ENCODE measurements at places on chromosomes 7 and 10.

- no peak for DNase-seq
Measured at GRCh38 chr7:7671361-7671760, 30.8 kb downstream of the UMAD1 start.

- no peak for DNase-seq
Measured at GRCh38 chr7:158476331-158476932, 111.2 kb downstream of the PTPRN2 start.

DNA sequence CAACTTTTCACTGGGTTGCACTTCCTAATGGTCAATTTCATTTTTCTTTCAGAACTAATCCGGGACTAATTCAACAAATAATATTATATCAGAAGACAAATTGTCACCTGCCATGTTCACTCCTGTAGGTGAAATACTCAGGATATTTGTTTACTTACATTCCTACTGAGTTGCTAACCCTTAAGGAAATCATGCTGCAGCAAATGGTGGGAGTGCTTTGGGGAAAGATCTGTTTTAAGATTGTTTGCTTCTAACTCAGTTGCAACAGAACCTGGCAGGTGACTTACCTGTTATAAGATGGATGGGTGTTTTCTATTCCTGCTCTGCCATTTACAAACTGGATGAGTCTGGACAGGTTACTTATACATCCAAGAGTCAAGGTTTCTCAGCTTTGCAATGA lies 81.8 kb downstream of the ZNF248 start:
- DNase-seq, result no peak

DNA sequence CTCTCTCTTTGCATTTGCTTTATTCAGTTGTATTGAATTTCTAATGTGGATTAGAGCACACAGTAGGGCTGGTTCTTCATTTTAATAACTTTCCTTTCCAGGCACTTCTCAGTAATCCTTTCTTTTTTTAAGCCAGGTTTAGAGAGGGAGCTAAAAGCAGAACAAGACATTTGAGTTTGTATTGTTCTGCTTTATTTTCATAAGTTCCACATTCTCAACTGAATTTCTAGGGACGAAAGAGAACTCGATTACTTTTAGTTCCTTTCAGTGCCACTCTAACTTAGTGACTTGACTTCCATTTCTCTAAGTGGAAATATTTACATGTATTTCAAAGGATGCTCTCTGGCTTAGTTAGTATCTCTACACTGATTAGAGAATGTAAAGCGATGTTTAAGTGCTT lies 145.6 kb downstream of the EXOC4 start:
- no peak for DNase-seq

DNA sequence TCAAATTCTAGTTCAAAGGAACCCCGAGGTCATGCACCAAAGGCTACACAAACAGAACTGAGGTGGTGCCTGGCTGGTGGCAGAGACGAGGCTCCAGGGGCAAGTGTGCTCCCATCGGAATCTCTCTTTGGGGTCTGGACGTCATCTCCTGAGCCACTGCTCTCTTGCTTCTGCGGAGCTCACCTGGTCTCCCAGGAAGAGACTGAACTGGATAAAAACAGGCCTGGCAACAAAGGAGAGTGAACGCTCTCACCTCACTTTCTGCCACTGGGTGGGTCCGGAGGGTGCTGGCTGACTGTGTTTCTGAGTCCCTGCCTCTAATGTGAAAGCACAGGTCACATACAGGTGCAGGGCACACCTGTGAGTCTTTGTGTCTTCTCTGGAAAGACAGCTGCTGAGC lies 22.4 kb downstream of the VIPR2 start:
- no peak for DNase-seq

- no peak for DNase-seq
Measured at GRCh38 chr10:130510755-130511154, 374.6 kb downstream of the GLRX3 start.

DNA sequence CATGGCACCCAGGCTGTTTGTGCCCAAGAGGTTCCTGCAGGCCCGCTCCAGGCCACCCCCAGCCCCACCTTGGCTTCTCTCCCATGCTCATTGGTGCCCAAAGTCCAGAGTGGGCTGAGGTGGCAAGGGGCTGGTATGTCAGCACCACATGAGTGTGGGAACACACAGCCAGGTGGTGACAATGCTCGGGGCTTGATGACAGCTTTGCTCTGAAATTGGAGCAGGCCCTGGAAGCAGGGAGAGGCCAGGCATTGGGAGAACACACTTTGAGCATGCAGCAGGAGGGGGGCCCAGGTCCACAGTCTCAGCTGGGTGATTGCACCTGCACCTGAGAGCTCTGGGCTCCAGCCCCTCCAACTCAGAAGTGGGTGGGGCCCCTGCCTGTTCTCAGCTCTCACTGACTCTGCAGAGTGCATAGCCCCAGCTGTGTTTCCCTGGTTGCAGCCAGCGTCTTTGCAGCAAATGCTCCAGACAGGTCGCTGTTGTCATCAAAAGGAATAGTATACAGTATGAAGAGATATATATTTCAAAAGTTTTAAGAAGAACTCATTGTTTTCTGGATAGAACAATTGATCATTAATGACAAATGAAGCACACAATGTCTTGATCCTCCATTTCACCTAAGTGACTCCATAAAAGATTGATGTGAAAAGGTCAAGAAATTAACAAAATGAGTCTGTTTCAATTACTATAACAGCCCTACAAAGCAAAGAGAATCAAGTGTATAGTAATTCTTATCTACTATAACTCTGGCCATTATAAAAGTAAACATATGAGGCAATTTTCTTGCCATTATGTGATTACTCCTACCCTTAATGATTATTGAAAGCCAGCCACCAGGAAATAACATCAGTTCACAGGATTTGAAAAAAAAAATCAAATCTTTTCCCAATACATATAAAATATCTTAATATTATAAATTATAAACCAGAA lies 848.1 kb downstream of the PCDH15 start:
- DNase-seq, result no peak

DNA sequence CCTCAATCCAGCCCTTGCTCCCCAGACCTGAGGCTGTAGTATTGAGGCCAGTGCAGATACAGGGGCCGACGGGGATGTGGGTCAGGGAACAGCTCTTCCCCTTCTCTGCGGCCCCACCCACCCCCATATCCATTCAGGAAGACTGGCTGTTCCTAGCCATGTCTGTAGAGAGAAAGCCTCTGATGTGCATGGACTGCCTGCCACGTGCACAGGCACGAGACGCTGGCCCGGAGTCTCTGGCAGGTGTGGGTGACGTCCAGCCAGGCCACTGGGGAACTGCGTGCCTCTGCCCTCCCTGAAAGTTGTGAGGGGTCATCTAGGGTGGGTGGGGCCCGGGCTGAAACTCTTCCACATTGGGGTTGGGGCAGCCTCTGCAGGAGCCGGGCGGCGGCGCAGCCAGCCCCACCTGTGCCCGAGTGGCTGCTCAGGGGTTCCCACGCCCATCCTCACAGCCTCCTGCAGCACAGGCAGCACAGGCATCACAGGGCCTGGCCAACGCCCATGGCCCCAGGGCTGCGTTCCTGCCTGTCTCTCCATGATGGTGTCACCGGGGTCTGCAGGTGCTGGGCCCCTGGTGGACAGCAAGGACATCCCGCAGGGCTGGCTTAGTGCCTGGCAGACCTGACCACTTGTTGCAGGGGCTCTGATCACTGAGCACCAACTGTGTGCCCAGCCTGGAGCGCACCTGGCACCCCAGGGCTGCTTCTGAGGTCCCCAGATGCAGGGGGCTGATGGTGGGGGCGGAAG lies 27.5 kb downstream of the MICALL2 start:
- DNase-seq, result no peak

- no peak for DNase-seq
Measured at GRCh38 chr7:105346593-105347322, 42.0 kb downstream of the SRPK2 start.

- DNase-seq, result no peak
Measured at GRCh38 chr10:16894821-16895220, 77.6 kb upstream of the RSU1 start.

DNA sequence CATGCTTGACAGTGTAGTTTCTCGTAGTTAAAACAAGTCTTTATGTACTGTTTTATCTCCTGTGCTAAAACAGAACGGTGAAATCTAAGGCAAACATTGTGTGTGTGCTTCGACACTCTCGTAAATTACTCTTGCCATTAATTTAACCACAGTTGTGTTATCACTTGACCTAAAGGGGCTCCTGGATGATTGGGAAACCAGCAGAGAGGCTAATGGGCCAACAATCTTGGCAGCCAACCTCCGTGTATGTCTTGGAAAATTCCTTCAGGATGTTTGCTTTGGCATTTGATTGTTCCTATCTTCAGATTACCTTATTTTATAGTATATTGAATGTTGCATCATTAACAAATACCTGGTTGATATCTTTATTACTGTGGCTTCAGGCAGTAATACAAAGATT lies 409.5 kb downstream of the SDK1 start:
- no peak for DNase-seq

DNA sequence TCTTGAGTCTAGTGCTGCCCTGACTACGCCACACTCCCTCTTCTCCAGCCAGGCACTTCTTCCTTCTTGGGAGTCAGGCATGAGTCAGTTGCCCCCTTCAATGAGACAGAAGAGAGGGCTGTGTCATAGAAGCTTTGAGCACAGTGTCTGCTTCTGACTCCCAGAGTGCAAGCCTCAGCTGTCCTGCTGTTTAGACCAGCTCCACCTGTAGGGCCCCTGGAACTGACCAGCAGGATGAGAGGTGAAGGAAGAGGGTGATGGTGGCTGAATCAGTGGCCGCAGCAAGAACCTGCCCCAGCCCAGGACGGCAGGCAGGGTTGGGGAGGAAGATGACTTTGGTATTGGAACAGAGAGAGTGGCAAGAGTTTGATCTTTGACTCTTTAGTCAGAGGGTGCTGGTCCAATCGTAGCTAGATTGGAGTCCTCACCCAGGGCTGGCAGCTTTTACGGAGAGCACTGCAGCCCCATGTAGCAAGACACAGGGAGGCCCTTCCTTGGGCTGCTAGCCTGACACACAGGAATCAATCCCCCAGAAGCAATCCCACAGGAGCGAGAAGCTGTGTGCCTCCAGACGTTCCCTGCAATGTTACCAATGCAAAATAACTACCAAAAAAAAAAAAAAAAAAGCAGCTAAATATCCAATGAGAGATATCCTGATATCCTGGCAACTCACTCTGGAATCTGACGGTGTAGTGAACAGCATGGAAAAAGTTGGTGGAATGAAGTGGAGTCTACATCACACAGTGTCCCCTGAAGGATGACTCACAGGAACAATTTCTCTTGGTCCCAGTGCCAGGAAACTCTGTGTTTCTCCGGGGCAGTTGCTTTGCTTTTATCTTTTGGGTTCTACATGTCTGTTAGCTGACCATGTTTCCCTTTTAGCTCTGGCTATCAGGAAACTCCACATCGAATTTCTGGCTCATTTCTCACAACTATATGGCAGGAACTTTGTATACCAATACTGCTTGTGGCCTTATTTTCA lies 6.9 kb downstream of the C10orf62 start:
- no peak for DNase-seq

DNA sequence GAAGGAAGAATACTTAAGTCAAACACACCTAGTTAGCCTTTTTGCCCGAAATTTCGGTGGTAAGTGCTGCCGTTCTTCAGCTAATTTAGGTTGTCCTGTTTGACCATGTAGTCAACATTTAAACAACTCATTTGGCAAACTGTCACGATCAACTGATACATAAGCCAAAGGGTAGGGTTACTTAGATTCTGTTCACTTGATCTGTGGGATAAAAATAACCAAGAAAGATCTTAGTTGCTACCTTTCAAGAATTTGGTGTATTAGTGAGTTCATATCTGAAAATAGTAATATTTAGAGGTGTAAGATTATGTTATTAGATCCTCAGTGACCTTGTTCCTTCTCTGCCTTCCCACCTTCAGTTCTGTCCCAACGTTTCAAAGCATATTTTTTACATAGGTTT lies 2.0 kb downstream of the TNKS2 start:
- no peak for DNase-seq

GRCh38 chr7:122006687-122007086 lies 133.7 kb downstream of the PTPRZ1 start:
- DNase-seq, result no peak

GRCh38 chr10:114607358-114607998 lies 50.6 kb downstream of the ABLIM1 start:
- no peak for DNase-seq

DNA sequence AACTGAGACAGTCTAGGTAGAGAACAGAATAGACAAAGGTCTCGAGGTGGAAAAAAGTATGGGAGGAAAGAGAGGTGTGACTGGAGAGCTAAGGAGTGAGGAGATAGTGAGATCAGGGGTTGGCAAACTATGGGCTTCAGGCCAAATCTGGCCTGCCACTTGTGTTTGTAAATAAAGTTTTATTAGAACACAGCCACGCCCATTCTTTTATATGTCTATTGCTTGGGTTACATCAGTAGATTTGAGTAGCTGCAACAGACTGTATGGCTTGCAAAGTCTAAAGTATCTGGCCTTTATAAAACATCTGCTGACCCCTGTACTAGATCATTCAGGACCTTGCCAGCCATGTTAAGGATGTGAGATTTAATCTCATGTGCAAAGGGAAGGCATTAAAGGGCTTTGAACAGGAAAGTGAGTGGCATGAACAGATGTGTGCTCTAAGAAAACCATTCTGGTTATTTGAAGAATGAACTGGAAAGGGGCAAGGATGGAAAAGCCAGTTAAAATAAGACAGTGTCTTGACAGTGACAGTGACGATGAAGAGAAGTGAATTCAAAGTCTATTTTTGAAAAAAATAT lies 240.3 kb downstream of the RNLS start:
- DNase-seq, result no peak

DNA sequence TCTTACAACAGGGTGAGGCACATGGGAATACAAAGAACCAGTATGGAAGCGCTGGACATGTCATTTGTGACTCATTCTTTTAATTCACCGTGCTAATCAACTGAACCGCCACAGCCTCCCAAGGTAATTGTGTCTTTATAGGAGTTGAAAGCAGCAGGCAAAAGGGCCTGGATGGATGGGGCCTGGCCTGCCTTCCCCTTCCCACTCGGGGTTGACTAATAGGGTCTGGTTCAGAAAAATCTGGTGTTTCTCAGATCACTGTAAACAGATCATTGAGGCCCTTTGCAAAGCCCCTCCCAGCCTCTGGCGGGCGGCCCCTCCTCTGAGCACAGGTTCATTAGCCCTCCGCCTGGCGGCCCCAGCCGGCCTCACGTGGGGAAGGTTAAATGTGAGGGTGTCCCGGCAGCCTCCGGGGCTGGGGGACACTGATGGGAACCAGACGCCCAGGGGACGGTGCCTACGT lies 100.8 kb downstream of the EBF3 start:
- DNase-seq, result no peak

GRCh38 chr7:42254217-42254616 lies 17.2 kb upstream of the GLI3 start:
- no peak for DNase-seq

GRCh38 chr10:120543291-120543690 lies 86.3 kb downstream of the PLPP4 start:
- no peak for DNase-seq

GRCh38 chr10:90849956-90850749 lies 7.7 kb downstream of the HTR7 start:
- DNase-seq, result no peak

GRCh38 chr10:120039826-120040225 lies 147.3 kb downstream of the SEC23IP start:
- no peak for DNase-seq
